ENCODE measurements at places on chromosomes 3 and 15. TPM values are rescaled to one million over a fixed set of nuclear protein-coding genes. Genes with fewer than 3 reads are reported as not detected.

- no peak for DNase-seq
Observed at GRCh38 chr3:32820971-32821685, 3.3 kb downstream of the TRIM71 start.

GRCh38 chr3:169998668-169999131 lies 32.1 kb downstream of the SEC62 start:
- no peak for DNase-seq

GRCh38 chr3:49536875-49537533 lies 17.3 kb upstream of the BSN start:
- no peak for DNase-seq

GRCh38 chr3:148408667-148409066 lies 289.0 kb upstream of the AGTR1 start:
- DNase-seq = no peak

GRCh38 chr3:152159328-152159727 lies 109.4 kb upstream of the MBNL1 start:
- no peak for DNase-seq

GRCh38 chr3:152443212-152444023 lies 174.7 kb downstream of the MBNL1 start:
- no peak for DNase-seq

DNA sequence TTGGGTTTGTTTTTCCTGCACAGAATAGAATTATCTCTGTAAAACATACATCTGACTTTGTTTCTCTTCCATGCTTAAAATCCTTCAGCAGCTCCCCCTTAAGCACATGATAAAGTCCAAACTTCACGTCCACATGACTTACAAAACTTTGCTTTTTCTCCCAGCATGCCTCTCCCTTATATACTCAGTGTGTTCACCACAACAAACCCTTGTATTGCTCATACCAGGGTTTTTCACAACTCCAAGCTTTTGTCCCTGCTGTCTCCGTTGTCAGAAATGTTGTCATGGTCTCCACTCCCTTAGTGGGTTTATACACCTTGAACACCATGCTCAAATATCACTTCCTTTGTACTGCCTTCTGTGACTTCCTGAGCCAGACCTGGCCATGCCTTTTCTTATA lies 91.1 kb upstream of the MITF start:
- DNase-seq = no peak

DNA sequence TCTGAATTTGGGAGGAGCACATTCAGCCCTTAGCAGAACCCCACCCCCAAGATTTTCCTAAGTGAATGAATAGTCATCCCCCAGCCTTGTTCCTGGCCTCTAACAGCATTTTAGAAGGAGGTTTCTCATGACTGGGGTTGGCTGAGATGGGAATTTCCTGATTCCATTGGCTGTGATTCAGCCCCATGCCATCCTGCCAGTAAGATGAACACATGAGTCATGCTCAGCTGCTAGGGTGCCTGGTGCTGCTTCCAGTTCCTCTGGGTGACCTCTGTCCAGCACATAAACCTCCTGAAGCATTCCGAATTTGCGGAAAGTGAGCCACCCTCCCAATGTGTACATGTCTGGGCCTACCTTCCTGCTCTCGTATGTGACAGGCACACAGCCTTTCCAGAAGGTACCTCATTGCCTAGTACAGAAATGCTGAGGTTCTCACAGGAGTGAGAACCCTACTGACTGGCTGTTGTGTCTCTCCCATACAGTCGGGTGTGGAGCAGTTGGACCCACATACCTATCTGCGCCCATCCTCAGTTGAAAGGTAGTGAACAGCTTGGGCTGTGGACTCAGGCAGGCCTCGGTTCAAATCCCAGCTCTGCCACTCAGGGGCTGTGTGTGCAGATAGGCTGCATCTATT lies 91.7 kb downstream of the APBA2 start:
- DNase-seq = no peak

DNA sequence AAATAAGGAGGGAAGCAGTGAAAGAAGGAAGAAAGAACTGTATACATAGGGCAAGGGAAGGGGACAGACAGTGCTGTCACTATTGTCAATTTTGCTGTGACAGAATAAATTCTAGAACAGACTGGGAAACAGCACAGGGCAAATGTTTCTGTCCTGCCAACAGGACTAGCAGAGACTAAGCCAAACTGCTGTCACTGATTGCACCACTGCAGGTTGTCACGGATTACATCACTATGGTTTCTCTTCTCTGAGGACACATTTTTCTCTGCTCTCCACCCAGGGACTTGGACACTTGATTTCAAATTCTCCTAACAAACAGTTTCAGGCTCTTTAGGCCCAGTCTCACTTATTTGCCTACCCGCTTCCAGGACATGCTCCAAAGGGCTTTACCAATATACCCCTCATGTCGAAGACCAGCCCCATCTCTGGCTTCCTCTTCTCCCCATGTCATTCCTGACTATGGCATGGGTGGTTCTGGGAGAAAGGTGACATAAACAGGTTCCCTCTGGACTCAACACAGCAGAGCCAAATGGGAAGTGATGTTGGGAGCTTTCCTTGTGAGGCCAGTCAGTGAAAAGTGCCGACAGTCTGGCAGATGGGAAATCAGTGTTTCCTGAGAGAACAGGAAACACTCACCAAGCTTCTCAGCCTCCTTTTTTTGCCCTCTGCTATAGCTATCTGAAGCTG lies 70.2 kb upstream of the ST3GAL6 start:
- no peak for DNase-seq

DNA sequence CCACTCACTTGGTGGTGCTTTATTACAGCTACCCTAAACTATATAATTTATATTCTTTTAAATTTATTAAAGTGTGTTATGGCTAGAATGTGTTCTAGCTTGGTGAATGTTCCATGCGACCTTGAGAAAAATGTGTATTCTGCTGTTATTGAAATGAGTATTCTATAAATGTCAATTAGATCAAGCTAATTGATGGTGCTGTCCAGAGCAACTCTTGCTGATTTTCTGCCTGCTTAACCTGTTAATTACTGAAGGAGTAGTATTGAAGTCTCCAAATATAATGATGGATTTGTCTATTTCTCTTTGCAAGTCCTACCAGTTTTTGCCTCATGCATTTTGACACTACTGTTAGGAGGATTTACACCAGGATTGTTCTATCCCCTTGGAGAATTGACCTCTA lies 3.2 kb upstream of the TEX9 start:
- no peak for DNase-seq

GRCh38 chr15:80052597-80053304 lies 6.7 kb upstream of the ZFAND6 start:
- DNase-seq = no peak

- no peak for DNase-seq
Observed at GRCh38 chr3:100891827-100892226, 101.4 kb downstream of the ABI3BP start.

DNA sequence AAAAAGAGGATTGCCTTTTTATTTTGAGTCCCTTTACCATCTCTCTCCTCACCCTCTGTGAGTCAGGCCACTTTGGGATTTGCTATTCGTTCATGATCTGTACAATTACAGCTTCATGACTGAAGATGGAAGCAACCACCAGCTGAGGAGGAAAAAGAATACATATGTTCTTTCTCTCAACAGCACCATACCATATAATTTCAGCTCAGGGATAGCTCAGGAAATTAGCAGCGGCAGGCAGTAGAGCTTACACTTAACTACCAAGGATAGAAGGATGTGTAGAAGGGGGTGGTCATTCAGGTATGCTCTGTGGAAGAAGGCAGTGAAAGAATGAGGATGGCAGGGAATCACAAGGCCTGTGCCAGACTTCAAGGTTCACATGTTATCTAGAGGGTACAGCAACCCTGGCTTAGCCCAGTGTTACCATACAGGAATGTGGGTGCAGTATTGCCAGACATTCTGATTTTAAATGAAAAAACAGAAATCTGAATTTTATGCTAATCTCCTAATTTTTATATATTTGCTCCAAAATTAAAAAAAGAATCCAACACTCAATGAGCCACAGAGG lies 17.9 kb downstream of the PLS1 start:
- DNase-seq = no peak

- DNase-seq = no peak
Observed at GRCh38 chr3:73319179-73319769, 257.8 kb downstream of the EBLN2 start.

DNA sequence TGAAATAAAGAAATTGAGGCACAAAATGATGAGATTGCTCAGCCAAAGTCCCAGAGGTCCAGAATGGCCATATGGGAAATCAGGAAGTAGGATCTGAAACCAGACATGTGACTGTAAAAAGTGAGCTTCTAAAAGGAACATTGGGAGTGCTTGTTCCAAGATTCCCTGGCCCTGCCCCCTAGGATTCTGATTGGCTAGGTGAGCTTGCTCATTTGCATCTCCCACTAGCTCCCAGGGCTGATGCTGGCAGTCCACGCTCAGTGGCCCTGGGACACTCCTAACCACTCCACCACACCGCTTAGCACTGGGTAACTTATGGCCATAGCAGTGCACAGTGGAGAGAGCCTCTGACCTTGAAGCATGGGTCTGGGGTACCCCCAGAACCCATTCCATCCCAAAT lies 326.7 kb downstream of the NTRK3 start:
- no peak for DNase-seq

GRCh38 chr15:99433757-99434450 lies 131.9 kb upstream of the MEF2A start:
- DNase-seq = no peak

GRCh38 chr3:36965440-36965839 lies 20.6 kb upstream of the TRANK1 start:
- DNase-seq = no peak

GRCh38 chr3:143060906-143061305 lies 58.7 kb upstream of the CHST2 start:
- DNase-seq = no peak

- DNase-seq = no peak
Observed at GRCh38 chr3:121722411-121722810, 27.1 kb downstream of the GOLGB1 start.

- DNase-seq = no peak
Observed at GRCh38 chr3:177478170-177478867, 281.0 kb upstream of the TBL1XR1 start.

- DNase-seq = no peak
Observed at GRCh38 chr3:194075088-194075615, 60.8 kb upstream of the HES1 start.

DNAJB11 gene
- total RNA-seq = 31.5 TPM

LRRIQ4 gene
- 0.18 TPM for total RNA-seq

CCDC13 gene
- 0.29 TPM for total RNA-seq

TRIM71 gene
- total RNA-seq = 0.18 TPM

PIGZ gene
- 0.76 TPM for total RNA-seq

RASL12 gene
- total RNA-seq = not detected

CEMIP gene
- total RNA-seq = not detected

SLC24A5 gene
- total RNA-seq = not detected

EXD1 gene
- total RNA-seq = not detected

GABRA5 gene
- not detected for total RNA-seq

GNB4 gene
- total RNA-seq = 1.3 TPM

CPNE9 gene
- not detected for total RNA-seq

SEMA5B gene
- not detected for total RNA-seq

MYL3 gene
- not detected for total RNA-seq

Measured in activated CD8-positive, alpha-beta T cell treated with anti-CD3 and anti-CD28 coated beads for 36 hours (primary cell).